ENCODE measurements at places on chromosomes 5 and 9.

DNA sequence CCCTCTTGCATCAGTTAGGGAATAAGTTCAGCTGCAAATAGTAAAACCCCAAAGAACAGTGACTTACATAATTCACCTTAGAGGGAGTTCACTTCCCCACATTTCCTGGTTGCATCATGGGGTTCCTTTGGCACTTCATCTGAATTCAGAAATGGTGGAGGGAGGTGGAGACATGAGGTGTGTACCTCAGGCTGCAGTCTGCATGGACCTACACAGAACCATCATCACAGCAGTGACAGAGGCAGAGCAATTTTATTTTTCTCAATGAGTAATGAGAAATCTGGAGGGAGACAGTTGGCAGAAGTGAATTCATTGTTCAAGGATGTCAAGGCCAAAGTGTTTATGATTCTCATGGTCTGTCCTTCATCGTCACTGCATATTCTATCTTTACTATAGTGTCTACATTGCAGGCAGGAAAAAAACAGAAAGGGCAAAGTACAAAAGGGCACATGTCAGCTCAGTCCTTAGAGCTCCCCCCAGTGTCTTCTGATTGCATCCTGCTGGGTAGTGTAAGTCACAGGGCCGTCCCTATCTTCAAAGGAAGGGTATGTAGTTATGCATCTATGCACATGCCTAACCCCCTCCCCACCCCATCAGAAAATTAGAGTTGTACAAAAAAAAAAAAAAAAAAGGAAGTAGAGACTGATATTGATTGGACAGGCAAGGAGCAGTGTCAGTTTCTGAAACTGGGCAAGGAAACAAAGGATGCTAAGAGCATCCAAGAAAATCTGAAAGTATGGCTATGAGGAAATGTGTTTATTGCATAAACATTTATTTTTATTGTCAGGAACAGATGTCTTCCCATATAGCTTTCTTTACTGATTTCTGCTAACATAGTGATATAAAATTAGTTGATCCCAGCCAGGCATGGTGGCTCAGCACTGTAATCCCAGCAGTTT lies 132.7 kb upstream of the APC start:
- H3K27me3 ChIP-seq = peaks cover 8% of the 10 kb centered on the region
- no peaks in the 10 kb centered on the region for H3K4me1 ChIP-seq
- no peak overlapping the region for H3K4me3 ChIP-seq

DNA sequence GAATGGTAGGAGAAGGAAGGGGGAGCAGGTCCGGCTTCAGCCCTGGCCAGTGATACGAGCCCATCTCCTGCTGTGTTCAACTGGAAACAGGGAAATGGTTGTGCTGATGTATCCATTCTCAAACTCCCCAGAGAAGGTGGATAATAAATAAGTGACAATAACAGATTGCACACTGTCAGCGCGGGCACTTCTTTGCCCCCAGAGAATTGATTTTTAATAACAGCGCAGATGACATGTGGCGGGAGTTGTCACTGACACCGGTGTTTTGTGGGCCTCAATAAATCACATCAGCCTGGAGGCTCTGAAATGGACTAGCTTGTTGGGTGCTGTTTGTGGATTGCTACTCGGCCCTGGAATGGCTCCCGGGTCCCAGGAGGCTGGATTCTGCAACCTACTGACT lies 141.4 kb upstream of the PANK3 start:
- no peaks in the 10 kb centered on the region for H3K4me1 ChIP-seq
- no peaks in the 10 kb centered on the region for H3K36me3 ChIP-seq
- DNase-seq = no peak
- H3K27ac ChIP-seq = no peak overlapping the region
- H3K27me3 ChIP-seq = peaks cover 45% of the 10 kb centered on the region

DNA sequence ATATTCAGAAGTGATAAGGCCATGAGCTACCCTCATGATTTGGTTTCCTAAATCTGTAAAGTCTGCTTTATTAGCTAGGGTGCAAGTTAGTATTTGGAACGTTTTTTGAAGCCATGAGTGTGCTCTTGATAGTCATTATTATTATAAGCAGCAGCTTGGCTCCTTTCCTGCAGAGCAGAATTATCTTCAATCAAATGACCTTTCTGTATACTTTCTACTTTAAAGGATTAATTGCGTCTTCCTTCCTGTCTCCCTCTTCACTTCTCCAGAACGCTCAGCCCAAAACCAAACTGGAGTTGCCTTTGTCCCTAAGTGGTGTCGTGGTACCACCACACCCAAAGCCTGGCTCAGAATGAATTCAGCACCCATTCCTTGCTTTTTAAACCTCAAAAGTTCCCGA lies 211.3 kb downstream of the ARHGAP26 start:
- no peak for DNase-seq
- no peaks in the 10 kb centered on the region for H3K27me3 ChIP-seq
- no peak overlapping the region for H3K27ac ChIP-seq
- peaks cover 35% of the 10 kb centered on the region for H3K4me1 ChIP-seq

DNA sequence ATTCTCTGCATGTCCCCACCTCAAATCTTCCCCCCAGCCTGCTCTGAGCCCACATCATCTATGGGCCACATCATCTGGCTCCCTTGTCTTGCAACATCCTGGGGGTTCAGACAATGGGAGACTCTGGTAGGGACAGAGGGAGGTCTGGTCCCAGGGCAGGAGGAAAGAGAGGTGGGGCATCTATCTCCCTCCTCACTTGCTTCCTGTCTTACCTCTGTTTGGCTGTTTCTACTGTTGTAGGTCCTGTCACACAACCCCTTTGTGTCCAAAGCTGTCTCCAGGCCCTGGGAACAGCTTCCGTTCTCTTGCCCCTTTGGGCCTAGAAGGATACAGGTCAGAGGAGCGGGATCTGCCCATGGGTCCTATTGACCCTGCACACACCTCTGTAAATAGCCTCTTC lies 227.2 kb downstream of the NSG2 start:
- no peaks in the 10 kb centered on the region for H3K27me3 ChIP-seq
- H3K36me3 ChIP-seq = no peaks in the 10 kb centered on the region
- H3K4me3 ChIP-seq = no peak overlapping the region
- H3K27ac ChIP-seq = no peak overlapping the region

- H3K4me3 ChIP-seq = no peak overlapping the region
- H3K4me1 ChIP-seq = peaks cover 17% of the 10 kb centered on the region
- DNase-seq = no peak
- no peaks in the 10 kb centered on the region for H3K36me3 ChIP-seq
Observed at GRCh38 chr5:176747670-176748072, 62.7 kb upstream of the UNC5A start.

DNA sequence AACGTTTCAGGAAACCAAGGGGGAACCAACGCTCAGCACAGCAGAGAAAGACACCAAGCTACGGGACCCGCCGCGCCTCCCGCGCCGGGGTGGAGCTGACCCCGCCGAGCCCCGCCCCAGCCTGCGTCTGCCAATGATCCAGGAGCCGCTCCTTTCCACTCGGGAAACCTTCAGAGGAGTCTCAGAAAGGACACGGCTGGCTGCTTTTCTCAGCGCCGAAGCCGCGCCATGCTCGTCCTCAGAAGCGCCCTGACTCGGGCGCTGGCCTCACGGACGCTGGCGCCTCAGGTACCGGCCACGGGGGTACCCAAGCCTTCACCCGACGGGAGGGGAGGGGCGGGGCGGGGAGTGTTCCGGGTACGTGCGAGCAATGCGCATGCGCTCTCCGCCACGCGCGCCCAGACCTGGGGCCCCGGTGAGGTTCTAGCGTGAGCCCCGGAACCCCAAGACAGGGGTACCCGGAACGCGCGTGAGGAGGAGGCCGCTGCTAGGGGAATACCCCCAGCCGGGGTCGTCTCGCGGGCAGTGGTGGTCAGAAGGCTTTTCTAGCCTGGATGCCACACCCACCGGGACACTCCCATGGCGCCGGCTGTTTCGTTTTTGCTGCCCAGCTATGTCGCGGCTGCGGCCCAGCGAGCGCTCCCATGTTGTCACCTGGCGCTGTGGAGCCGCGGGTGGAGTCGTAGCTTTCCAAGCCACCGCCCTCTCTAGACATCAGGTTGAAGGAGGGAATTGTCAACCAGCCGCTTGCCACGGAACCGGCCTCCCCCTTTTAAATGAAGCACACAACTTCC lies at the start of gene NIPSNAP3A:
Gene NIPSNAP3A (plus strand): TSS at position 119 of the 794 bp plus-strand sequence. CDS start 110 bp downstream, at position 229.
- H3K4me1 ChIP-seq = peaks cover 22% of the 10 kb centered on the region
- no peaks in the 10 kb centered on the region for H3K27me3 ChIP-seq
- H3K36me3 ChIP-seq = peaks cover 2% of the 10 kb centered on the region
- H3K4me3 ChIP-seq = peak within 1 kb of the TSS; percentile 96
- H3K27ac ChIP-seq = peak within 1 kb of the TSS; percentile 97

DNA sequence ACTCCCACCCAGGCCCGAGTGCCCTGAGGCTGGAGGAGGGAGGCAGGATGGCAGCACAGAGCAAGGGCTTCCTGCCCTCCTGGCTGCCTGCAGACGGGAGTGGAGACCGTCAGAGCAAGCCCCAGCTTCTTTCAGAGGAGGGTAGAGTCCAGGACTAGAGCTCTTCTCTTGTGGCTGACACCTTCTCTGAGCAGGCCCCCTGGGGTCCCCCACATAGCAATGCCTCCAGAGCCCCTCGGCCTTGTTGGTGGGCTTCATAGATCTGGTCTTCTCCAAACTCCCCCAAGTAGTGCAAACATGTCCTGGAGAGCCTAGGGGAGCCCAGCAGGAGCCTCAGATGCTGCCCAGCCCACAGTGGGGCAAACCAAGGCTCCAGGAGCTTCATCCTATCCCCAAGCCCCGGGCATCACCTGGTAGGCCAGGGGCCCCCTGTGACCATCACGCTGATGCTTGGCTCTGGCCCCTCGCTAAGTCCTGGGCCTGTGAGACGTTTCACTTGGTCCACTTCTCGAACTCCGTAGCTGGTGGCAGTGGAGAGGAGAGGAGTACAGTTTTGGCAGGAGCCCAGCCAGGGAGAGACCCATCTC lies 2.0 kb downstream of the MZB1 start:
- peak overlapping the region; percentile 63 for H3K4me3 ChIP-seq
- no peak overlapping the region for H3K27ac ChIP-seq
- DNase-seq = no peak
- H3K36me3 ChIP-seq = peaks cover 2% of the 10 kb centered on the region

Data from activated T-cell treated with anti-CD3 and anti-CD28 coated beads, Interleukin-2, amount 50 U/mL, for 72 hours (primary cell).